ENCODE measurements at places on chromosomes 16 and 17.
A peak's percentile ranks its signal among the peaks of the same experiment; 100 is the strongest.

DNA sequence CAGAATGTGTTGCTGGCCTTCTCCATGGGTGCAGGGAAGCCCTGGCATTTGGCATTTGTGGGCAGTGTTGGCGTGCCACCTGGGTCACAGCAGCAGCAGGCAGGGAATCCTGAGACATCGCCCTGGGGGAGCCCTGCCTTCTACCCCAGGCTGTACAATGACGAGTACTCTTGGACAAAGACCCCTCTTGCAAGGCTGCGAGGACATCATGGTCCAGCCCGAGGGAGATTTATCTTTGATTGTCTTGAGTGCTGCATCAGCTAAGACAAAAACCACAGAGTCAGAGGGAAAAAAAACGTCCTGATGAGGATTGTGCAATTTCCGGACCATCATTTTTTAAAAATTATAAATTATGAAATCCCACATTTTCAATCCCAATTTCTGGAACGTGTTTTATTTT is 3.7 kb downstream of the CRISPLD2 start:
- no peak for DNase-seq

DNA sequence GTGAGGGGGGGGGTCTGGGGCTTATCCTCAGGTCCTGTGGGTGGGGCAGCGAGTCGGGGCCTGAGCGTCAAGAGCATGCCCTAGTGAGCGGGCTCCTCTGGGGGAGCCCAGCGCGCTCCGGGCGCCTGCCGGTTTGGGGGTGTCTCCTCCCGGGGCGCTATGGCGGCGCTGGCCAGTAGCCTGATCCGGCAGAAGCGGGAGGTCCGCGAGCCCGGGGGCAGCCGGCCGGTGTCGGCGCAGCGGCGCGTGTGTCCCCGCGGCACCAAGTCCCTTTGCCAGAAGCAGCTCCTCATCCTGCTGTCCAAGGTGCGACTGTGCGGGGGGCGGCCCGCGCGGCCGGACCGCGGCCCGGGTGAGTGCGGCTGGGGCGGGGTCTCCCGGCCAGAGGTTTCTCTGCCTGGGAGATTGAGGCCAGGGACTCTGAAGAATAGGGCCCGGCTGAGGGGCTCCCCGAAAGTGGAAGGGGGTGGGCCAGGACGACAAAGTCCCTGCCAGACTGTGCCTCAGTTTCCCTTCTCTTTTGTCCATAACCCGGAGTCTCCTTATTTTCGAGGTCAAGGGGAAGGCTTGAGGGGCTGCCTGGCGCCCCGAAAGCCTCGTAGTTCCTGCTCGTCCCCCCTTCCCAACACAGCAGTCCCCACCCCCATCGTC is at the start of gene FGF11:
Gene FGF11, plus strand, starts transcription at position 51 of the 651 bp plus-strand sequence. Its CDS starts 109 bp downstream, at position 160.
- DNase-seq, result no peak

GRCh38 chr17:73663614-73664013 is 19.4 kb upstream of the SDK2 start:
- no peak for DNase-seq

- peak; percentile 41 for DNase-seq
Observed at GRCh38 chr17:78873519-78874340, 29.3 kb downstream of the CEP295NL start.

- no peak for DNase-seq
Observed at GRCh38 chr16:11061629-11062270, 117.4 kb downstream of the CLEC16A start.

DNA sequence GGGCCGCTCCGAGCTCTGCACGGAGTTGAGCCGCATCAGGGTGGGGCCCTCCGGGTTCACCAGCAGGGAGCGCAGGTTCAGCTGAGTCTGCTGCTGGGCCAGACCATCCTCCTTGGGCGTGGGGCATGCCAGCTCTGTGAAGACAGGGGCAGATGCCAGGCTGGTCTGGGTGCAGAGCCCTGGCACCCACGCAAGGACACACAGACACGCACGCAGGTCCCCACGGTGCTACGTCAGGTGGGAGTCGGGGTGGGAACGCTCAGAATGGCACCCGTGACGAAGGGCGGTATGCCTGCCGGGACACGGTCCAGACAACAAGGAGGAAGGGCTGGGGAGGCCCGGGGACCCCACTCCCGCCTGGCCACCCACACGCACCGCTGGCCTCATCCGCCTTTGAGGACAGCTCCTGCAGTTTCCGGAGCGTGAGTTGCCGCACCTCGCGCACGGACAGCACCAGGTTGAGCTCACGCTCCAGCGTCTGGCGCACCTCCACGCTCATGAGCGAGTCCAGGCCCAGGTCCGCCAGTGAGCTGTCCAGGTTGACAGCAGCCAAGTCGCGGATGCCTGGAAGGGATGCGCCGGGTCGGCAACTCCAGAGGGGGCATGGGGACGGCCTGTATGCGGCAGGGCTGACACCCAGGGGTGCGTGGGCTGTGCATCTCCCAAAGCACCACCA is 15.3 kb upstream of the DUS1L start:
- no peak for DNase-seq

DNA sequence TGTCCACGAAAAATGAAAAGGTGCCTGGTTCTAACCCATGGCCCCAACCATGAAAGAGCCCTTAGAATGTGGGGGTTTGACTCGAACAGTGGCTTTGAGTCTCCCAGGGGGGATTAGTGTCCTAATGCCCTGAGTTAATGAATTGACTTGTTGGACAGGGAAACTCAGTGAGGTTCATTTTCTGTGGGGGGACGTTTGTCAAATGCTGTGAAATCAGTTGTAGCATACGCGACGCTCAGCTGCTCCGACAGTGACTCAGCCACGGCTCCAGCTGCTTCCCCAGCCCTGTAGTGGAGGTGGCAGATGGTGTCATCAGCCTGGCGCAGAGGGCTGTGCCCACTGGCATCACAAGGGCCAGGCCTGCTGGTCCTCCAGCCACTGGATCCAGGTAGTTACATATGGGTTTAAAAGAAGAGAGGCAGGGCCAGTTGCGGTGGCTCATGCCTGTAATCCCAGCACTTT is 3.9 kb upstream of the TMEM235 start:
- DNase-seq, result no peak

- DNase-seq, result no peak
Observed at GRCh38 chr16:54000361-54000760, 286.2 kb downstream of the IRX3 start.

DNA sequence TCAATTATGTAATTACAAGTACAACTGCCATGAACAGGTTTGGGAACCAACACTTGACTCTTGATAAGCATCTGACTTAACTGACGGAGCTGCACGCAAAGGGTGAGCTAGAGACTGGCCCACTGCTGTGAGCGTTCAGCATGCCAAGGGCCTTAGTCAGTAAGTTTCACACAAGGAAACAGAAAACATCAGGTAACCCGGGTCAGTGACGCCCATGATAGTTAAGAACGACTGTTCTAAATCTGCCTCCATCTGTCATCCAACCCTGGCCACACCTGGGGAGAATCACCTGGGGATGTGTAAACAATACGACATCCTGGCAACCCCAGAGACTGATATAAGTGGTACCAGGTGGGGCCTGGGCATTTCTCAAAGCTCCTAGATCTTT is 12.3 kb downstream of the SMIM5 start:
- no peak for DNase-seq

DNA sequence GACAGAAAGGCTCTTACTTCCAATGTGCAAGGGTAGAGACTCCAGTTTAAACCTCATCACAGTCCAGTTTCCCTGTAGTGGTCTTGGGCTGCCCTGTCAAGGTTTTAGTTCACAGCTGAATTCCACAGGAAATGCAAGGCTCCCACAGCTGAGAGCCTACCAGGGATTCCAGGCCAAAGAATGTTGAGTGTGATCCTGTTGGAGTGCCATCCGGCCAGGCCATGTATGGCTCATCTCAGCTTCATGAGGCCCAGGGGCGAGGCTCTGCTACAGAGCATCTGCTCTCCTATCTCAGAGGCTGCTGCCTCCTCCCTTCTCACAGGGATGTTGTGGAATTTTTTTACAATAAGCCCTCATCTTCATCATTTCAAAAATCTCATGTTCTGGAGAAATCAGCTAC is 239.8 kb upstream of the CCL2 start:
- DNase-seq, result no peak

GRCh38 chr17:32111141-32111771 is 31.0 kb upstream of the RHOT1 start:
- DNase-seq, result no peak

GRCh38 chr16:85089525-85089924 is 22.7 kb downstream of the CIBAR2 start:
- DNase-seq, result no peak

Data from NCI-H2107 (cell line).